Transverse colon (tissue), 4 donors: ENCODE measurements at places on chromosomes 16 and 17.

DNA sequence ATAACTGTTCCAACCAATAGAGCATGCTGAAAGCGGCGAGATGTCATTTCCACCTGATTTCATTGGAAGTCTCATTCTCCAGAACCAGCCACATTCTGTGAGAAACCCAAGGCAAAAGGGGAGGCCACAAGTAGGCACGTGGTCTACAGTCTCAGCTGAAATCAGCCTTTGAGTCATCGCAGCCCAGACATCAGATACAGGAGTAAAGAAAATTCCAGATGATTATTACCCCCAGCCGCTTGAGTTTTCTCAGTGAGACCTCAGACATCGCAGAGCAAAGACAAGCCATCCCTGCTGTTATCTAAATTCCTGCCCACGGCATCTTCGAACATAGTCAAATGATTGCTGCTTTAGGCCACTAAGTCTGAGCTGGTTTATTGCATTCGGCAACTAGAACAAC is 23.1 kb downstream of the STAT3 start:
- DNase-seq = no peak

- DNase-seq = no peak
Observed at GRCh38 chr17:80208050-80208449, 12.1 kb downstream of the SGSH start.

DNA sequence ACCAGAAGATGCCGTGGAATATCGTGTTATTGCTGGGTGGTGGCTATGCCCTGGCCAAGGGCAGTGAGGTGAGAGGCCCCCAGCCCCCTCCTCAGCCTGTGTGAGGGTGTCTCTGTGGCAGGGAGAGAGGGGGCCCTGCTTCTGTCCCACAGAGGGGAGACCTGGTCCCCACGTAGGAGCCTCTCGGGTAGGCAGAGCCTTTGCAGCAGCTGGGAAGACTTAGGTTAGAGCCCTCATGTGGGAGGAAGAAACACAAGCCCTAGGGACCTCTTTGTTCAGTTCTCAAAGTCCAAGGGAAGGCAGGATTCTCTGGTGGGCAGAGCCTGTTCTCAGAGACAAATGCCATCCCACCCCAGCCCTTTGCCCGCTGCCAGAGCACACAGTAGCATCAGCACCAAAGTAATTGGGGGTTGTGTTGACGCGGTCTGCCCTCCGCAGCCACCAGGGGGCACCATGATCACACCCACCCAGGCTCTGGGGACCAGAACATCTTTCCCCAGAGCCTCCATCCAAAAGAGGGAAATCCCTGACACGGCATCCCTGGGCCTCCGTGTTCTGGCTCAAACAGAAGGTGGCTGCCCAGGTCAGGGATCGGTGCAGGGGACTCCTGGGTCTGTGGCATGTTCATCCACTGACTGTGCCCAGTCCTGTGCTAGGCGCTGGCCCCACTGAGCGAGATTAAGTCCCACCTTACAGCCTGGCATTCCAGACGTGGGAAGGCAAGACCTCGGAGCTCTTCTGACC is 11.5 kb upstream of the FOXN1 start:
- DNase-seq = peak; percentile 79

GRCh38 chr16:24966634-24967033 is 48.5 kb downstream of the ARHGAP17 start:
- no peak for DNase-seq

- peak; percentile 94 for DNase-seq
Observed at GRCh38 chr17:81328978-81329926, 34.1 kb upstream of the SLC38A10 start.

DNA sequence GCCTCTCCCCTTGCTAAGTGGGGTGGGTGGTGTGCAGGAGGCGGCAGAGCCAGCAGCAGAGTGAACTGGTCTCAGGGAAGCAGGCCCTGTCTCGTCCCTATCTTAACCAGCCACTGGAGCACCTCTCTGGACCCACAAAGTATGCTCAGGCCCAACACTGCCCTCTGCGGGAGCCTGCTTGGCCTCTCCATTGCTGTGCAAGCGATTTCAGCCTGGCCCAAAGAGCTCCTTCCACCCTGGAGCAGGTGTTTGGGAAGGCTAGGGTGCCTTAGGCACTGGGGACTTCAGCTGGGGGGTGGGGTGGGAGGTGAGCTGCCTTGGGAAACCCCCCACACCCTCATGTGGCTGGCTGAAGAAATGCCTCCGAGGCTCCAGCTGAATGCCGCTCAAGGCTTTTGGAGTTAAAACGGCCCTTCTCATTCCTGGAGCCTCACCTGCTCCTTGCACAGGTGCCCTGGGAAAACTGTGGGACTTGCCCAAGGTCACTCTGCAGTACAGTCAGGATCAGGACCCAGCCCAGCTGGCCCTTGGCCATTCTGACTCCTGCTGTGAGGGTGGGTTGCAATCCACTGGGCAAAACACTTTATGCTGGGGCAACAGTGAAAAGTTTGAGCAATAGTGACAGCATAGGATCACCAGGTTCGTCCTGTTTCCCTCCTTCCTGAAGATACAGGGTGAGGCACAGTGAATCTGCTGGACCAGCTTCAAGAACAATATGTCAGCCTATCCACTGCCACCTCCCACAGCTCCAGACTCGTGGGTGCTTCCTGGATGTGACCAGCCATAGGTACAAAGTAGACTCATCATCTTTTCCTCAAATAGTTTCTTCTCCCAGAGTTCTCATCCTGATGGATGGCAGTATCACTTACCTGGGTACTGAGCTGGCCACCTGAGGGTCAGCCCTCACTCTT is 5.9 kb upstream of the UBE2O start:
- peak; percentile 59 for DNase-seq

DNA sequence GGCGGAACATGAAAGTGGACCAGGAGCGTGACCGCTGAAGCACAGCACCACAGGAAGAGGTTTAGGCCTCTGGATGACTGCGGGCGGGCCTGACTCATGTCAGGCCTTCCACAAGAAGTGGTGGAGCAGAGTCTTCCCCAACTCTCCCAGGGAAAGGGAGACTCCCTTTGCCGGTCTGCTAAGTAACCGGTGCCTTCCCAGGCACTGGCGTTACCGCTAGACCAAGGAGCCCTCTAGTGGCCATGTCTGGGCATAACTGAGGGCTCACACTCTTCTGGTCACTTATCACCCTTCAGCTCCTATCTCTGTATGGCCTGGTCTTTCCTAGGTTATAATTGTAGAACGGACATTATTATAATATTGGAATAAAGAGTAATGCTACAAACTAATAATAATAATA is 1931.9 kb downstream of the TP53TG3F start:
- DNase-seq = no peak

GRCh38 chr17:41294016-41294415 is 8.6 kb downstream of the KRTAP29-1 start:
- DNase-seq = no peak

DNA sequence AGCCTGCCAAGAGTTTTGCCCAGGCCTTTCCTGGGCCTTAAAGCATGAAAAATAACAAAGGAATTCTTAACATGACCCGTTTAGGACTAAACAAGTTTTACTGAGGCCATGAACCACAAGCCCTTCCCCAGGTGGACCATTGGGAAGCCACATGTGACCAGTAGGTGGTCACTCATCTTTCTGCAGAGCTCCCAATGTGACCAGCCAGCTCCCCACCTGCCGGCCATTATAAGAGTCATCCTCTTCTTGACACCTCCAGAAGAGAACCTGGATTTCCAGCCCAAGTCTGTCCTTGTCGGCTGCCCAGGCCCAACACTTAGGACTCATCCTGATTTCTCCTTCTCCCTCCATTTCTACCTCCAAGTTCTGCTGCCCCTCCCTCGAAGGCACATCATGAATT is 91.7 kb upstream of the DNAH17 start:
- no peak for DNase-seq

DNA sequence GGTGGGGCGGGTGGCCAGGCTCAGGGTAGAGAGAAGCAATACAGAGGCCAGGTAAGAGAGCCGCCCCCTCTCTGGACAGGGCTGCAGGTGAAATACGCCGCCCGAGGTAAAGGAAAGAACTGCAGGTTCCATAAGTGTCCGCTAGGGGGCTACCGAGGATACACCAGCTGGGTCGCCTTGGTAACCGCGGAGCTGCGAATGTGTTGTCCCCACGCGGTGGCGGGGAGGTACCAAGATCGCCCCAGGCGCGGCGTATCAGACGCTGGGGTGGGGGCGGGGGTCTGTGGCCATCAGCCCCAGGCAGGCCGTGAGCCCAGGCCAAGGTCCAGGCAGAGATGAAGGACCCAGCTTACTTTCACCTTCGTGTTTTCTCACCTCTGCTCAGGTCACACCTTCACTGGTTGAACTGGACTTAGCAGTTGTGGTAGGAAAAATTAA is 18.4 kb upstream of the ZFP90 start:
- peak; percentile 90 for DNase-seq

- no peak for DNase-seq
Observed at GRCh38 chr17:83174362-83175118, 95.1 kb downstream of the METRNL start.

GRCh38 chr16:17283016-17283415 is 187.7 kb downstream of the XYLT1 start:
- DNase-seq = no peak

DNA sequence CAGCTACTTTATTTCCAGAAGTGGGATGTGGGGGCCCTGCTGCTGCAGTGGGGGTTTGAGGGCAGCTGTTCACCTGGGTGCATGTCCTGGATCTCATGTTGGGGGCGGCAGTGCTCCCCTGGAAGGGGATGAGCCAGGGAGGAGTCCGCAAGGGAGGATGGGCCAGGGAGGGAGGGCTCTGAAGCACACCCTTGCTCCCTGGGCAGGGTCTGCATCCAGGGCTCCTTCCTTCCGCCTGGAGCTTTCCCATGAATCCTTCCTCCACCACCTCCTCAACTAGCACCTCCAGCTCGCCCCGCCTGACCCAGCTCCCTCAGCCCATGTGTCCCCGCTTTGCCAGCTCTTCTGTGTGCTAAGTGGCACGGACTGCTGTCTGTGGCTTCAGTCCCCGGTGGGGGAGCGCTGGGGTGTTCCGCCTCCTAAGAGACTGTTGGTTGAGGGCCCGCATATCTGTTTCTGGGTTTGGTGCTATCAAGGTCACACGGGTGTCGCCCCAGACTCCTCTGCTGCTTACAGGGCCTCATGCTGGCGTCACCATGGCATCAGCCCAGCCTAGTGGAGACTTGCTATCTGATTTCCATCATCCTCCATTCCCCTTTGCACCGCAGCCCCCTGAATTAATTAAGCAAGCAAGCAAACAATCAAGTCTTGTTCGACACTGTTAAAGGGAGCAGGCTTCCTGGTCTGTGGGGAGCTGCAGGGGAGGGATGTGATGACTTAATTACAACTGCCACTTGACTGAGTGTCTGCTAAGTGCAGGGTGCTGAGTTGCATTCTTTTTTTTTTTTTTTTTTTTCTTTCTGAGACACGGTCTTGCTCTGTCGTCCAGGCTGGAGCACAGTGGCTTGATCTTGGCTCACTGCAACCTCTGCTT is 71.8 kb downstream of the PRKCA start:
- peak; percentile 29 for DNase-seq

- peak; percentile 50 for DNase-seq
Observed at GRCh38 chr17:32910769-32911168, 17.2 kb upstream of the TMEM98 start.

DNA sequence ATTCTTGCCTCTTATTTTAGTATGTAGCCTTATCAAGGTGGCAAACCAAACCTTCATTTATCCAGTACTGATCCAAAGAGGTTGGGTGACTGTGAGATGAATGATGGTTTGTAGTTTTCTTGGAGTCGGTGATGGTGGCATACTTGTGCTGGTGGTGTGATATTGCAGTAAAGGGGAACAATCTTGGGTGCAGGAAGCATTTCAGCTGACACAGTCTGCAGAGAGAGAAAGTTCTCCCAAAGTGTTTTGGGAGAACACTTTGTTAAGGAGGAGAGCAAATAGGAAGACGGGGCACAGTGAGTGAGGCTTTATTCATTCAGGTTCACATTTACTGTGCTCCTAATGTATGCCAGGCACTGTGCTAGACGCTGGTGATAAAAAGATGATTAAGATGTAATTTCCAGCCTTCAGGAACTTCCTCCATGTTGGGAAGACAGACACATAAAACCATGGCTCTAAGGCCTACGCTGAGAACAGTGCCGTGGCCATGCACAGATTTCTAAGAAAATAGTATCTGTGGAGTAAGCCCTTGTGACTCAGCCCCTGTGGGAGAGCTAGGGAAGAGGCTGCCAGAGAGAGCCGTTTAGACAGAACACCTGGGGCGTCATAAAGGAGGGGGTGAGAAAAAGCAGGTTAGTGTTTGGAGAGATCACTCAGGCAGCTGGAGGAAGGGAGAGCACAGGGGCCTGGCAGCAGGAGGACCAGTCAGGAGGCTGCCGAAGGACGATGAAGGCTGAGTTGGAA is 13.8 kb downstream of the HEATR3 start:
- no peak for DNase-seq

- no peak for DNase-seq
Observed at GRCh38 chr16:55323637-55324271, at the start of gene IRX6. Gene IRX6, plus strand, starts transcription at chr16:55324203. Its CDS starts 889 bp downstream, at chr16:55325092.

GRCh38 chr17:32485261-32486110 is 1.3 kb upstream of the CDK5R1 start:
- no peak for DNase-seq

- DNase-seq = no peak
Observed at GRCh38 chr17:57559226-57559625, 185.9 kb downstream of the CCDC182 start.

GRCh38 chr17:16329519-16330271 is 23.6 kb downstream of the CENPV start:
- DNase-seq = peak; percentile 70

- no peak for DNase-seq
Observed at GRCh38 chr16:8806272-8806983, 8.8 kb downstream of the PMM2 start.

DNA sequence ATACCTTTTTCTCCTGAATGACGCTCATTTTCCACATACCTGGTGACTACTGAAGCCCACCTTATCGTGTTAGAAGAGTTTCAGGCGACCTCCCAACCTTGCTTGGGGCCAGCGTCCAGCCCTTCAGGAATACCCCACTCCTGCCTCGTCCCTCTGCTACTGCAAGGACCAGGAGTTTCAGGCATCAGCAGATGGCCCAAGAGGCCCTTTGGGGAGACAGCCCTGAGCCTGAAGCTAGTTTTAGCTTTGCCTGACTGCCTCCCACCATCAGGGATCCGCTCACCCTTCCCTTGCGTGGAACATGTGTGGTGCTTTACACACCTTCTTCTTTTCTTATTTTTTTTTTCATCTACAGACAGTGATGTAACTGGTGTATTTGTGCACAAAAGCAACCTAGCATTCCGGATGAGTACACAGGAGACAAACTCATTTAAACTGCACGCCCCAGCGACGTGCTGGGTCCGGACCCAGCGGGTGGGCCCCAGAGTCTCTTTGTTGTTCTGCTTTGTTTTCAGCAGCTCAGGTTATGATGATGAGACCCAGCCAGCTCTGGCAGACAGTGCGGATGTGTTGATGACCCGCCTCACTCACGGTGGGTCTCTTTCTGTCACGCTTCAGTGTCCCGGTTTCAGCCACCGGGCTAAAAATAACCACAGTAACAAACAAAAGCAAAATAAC is 242.4 kb downstream of the C16orf95 start:
- DNase-seq = peak; percentile 23

DNA sequence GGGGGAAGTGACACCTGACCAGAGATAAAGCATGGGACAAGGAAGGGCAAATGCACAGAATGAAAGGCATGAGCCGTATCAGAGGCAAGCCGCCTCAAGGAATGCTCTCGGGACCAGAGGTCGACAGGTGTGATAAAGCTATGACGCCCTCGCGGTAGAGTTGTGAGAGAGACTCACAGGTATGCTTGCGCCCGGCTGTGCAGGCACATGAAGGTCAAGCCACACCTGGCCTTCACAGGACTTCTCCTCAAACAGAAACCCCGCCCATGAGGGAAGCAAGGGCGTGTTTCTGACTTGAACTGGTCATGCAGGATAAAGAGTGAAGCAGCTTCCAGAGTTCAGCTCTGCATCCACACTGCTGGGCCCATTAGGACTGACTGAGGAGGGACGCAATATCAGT is 7.8 kb downstream of the NCBP3 start:
- DNase-seq = peak; percentile 91
